ENCODE measurements at places on chromosomes 3 and 15.

DNA sequence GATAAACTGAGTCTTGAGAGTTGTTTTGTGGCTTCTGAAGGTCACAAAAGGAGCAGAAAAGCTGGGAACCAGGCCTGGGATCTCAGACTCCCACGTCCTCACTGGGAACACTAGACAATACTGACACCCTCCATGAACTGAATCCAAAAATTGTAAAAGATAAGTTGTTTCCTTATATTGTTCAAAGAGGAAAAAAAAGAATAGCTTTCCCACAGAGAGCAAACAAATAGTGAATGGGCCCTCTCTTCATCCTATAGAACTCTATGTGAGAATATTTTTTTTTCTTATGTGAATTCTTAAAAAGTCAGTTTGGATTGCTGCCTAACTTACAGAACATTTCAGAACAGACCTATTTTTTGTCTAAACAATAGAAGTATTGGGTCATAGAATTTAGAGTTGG is 203.5 kb downstream of the MECOM start:
- no peak for DNase-seq

- DNase-seq = no peak
Measured at GRCh38 chr3:55678546-55679216, 191.6 kb upstream of the WNT5A start.

GRCh38 chr15:58355973-58356372 is 75.8 kb upstream of the LIPC start:
- no peak for DNase-seq

- no peak for DNase-seq
Measured at GRCh38 chr3:5198986-5199731, 11.7 kb downstream of the EDEM1 start.

GRCh38 chr3:125645616-125646015 is 50.3 kb upstream of the OSBPL11 start:
- no peak for DNase-seq

GRCh38 chr3:33544126-33544525 is 103.9 kb upstream of the UBP1 start:
- no peak for DNase-seq

- DNase-seq = peak; percentile 39
Measured at GRCh38 chr3:37183375-37183831, 9.0 kb upstream of the LRRFIP2 start.

GRCh38 chr3:46908986-46909534 is 31.5 kb downstream of the PTH1R start:
- DNase-seq = no peak

DNA sequence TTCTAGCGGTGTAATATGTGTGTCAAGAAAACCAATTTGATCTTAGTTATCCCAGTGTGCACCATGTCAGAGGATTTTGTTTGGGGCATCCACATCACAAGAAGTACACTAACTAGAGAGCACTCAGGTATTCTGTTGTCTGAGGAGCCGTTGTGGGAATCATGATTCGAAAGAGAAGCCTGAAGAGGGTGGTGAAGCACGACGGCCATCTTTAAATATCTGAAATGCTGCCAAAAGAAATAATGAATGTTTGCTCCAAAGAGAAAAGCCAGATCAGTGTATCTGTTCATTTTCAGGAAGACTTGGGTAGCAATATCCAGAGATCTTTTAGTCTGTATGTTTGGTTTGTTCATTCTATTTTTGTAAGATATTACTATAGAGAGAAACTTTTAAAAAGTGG is 180.7 kb downstream of the KLHL25 start:
- DNase-seq = no peak

GRCh38 chr3:12299026-12299425 is 10.2 kb downstream of the PPARG start:
- peak; percentile 74 for DNase-seq

GRCh38 chr15:77040673-77041072 is 30.2 kb downstream of the TSPAN3 start:
- no peak for DNase-seq

GRCh38 chr3:52983336-52983807 is 62.5 kb downstream of the SFMBT1 start:
- no peak for DNase-seq

GRCh38 chr15:95864467-95864886 is 466.0 kb upstream of the NR2F2 start:
- DNase-seq = no peak

DNA sequence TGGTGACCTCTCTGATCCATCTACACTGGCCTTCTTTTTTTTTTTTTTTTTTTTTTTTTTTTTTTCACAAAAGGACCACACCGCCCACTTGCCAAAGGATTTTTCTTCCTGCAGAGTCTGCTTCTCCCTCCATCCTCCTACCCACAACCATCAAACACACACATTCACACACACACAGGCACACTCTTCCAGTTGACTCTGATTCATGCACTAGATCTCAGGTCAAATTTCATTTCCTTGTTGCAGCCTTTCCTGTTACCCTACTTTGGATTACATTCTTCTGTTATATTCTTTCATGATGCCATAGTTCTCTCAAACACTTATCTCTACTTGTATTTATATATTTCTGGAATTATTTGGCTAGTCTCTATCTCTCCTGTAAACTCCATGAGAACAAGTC is 133.9 kb downstream of the STAC start:
- DNase-seq = no peak

DNA sequence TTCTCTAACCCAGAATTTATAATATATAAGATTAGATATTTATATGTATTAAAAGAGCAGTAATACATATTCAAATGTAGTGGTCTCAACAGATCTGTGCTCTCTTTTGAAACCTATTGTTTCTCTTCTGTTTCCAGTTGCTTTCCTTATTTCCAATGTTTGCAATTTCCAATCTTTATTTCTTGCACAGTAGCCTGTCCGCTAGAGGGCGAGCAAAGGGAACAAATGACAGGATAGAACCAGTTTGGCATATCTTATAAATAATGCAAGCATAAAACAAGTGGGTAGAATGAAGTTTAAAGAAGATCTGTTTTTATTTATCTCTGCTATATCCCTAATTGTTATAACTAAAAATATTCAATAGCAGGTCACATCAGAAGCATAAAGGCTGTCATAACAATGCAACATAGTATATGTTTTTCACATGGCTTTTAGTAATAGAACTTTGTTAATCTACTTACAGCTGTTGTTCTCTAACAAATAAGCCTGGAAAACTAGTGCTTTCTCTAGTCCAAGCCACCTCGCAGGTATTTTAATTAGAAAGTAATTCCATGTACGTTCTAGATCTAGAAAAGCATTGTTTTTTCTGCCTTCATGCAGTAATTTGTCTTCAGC is 15.1 kb upstream of the TCAIM start:
- peak; percentile 61 for DNase-seq

DNA sequence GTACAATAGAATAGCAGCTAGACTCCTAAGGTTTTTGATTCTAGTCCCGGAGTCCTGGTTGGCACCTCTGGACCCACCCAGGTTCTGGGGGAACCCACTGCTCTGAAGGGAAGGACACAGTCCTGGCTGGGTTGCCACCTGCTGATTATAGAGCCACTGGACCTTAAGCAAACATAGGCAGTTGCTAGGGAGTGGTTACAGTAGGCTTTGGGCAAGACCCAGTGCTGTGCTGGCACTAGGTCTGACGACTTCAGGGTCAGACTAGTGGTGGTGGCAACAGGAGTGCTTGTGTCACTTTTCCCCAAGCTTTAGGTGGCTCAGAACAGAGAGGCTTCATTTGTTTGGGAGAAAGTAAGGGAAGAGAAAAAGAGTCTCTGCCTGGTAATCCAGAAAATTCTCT is 109.8 kb upstream of the C3orf80 start:
- no peak for DNase-seq

DNA sequence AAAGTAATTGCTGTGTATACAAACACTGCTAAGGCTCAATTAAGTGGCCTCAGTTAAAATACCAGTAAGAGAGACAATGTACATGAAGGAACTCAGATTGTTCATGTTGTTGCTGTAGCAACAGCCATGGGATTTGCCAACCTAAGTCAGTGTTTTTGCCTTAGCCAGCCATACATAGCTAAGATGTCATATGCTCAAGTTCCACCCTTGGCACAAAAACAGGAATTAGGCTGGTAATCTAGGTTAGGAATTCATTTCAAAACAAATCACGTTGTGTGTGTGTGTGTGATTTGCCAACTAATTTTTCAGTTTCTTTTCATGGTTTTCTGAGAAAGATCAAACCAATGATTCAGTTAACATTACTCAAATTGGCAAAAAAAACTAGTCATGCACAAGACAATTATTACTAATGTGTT is 143.7 kb upstream of the KCNMB2 start:
- no peak for DNase-seq

DNA sequence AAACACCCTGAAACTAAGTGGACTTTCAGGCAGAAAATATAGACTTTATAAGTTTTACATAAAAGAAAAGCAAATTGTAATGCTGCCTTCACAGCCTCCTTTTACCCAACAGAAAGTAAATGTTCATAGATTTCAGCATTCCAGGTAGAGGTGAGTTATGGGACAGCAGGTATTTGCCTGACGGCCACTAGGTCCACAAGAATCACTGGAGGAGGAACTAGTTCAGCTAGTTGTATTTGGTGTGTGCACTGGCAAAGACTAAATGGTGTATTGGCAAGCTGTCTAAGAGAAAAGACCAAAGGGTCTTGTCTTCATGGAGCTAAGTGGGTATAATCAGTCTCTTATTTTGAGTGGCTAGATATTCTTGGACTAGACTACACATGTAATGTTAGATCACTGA is 34.2 kb downstream of the ZNF654 start:
- no peak for DNase-seq

DNA sequence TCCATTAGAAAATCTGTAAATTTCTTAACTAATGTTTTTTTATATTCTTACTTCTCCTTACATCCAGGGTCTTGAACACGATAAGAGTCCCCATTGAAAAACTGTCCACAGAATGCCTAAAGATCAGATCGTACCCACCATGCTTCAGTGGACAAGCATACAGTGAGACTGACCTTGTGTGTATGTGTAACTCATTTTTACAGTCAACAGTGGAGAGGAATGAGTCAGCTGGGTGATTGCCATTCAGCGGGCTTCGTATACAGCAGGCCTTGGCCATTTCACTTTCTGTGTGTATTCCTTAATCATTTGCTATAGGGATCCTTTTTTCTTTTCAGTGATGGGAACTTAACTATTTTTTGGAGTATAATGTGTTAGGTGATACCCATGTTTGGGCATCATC is 10.6 kb downstream of the PARP14 start:
- no peak for DNase-seq

GRCh38 chr15:43547539-43547938 is 30.1 kb downstream of the MAP1A start:
- DNase-seq = no peak

DNA sequence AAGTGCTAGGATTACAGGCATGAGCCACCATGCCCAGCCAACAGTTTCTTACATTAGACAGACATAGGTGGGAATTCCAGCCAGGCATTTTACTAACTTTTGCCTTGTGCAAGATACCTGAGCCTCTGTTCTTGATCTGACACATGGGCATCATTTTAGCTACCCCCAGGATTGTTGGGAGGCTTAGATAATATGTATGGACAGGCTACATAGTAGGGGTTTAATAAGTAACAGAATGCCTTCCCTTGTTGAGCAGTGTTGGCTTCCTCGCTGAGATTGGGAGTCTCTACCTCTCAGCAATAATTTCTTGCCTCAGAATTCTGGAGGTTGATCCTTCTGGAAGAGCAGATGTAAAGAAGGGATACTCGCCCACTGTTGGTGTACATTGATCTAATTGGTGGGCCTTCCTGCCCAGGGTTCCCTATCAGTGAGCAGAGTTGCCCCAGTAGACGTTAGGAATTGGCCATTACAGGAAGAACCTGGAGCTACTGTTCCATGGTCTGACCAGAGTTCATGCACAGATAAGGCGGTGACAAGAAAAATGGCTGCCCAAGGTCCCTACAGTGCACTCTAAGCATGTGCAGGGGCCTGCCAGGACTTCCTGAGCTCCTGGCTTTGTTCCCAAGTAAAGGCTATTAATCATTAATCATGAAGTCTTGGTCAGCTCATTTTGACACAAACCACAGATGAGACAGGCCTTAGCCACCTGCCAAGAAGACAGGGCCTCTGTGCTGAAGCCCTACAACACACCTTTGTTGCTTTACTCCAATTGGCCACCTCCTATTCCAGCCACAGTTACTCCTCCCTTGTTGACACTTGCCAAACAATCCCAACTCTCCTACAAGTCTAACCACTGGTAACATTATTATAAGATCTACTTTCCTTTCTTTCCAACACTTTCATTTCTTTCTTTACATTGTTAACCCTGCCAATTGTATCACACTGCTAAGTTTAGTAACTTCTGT is 5.0 kb upstream of the IL17RE start:
- peak; percentile 96 for DNase-seq

DNA sequence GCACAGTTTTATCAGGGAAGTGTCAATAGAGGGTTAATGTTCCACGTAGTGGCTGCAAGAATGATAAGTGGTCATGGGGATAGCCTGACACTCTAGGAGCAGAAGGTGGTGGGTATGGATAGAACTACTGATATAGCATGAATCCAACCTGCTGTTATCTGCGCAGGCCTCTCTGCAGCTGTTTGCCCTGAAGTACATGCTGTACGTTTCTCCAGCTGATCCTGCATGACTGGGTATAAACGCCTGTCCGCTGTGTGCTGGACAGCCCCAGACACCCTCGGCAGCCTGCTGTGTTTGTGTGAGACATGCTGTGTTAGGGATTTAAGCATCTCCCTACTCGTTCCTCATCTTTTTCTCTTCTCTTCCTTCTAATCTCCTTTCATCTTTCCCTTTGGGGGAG is 87.1 kb downstream of the LPP start:
- DNase-seq = no peak

DNA sequence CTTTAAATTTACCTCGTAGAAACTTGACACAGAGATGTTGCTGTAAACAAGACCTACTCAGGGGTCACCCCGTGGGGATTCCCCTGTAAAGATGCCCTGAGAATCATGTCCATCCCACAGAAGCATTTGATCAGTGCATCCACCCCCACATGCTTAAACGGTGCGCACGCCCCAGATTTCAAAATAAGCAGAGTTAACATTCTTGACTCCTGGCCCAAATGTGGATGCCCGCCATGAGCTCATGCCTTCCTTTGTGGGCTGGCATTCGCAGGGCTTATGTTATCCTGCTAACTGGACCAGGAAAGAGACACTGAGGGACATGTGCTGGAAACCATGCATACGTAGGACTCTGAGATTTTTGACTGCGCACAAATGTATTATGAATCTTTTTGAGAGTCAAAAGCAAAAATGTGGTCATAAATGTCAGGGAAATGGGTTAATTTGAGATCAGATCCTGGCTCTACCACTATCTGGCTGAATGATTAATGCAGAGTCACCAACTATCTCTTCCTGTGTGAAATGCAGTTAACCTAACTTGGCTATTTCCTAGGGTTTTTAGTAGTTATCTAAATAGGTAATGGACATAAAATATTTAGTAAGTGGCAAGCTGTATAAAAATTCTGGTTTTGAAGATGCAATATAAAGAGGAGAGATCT is 9.1 kb upstream of the TP63 start:
- no peak for DNase-seq

Measured in LoVo (cell line).